Upper lobe of left lung (tissue), 6 donors: ENCODE measurements at places on chromosomes 7 and 10.

- no peak for DNase-seq
These were observed 83.5 kb downstream of the PRR15 start for GRCh38 chr7:29647020-29647654.

DNA sequence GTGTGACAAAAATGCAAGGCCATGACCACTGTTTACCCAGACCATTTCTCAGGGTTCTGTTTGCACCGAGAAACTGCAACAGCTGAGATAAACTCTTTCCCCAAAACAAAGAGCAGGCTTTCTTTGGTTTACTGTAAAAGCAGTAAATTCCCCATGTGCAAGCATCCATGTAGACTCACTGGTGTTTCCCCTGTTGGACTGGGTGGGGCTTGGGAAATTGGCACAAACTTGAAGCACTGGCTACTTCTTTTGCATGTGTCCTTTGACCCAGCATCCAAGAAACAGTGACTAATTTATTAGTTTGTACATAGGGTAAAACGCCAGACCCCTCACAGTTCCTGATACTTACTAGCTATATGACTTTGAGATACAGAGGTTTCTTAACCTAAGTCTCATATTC lies 12.3 kb downstream of the IQUB start:
- no peak for DNase-seq

DNA sequence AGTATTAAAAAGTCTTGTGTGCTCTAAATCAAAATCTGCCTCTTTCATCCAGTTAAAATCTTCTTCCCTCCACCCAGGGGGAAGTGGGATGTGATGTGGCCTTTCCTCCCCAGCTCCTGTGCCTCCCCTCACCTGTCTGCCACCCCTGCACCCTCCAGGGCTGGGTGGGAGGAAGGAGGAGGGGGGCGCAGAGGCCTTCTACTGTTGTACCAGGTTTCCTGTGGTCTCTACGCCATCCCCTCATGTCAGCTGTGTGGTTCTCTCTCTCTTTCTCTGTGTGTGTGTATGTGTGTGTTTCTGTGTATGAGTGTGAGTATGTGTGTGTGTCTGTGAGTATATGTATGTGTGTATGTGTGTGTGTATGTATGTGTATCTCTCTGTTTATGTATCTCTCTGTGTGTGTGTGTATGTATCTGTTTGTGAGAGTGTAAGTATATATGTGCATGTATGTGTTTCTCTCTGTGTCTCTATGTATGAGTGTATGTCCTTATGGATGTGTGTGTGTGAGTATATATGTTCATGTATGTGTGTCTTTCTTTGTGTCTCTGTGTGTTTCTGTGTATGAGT lies 45.5 kb upstream of the C10orf71 start:
- no peak for DNase-seq

DNA sequence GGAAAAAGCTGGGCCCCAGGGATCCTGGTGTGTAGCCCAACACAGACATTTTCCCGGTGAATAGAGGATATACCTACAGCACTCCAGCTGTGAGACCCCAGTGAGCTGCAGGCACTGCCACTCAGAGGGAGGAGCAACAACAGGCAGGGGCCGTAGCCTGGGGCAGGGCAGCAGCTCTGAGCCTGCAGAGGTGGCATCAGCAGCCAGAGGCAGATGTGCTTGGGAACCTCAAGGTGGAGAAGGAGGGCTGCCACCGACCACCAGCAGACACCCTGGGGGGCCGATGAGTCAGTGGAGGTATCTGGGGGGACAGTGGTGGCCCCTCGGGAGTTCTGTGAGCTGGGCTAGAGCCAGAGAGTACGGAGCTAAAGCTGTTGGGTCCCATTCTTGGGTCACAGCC lies 110.2 kb upstream of the GDF10 start:
- no peak for DNase-seq

DNA sequence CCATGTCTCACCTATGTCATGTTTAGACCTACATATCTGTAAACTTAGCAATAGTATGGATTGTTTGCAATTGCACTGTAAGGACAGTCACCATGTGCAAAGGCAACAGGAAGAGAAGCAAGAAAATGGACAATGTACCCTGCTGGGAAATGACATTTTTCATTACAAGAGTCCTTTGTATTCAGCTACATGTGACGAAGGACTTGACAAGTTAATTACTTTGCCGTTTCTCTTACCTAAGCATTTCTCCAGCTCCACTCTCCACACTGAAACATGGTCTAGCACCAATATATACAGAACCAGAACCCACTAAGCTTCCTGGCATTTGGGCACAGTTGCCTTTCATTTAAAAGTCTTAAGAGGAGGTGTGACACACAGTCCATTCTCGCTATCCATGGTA lies 76.6 kb upstream of the PFKP start:
- DNase-seq: no peak

DNA sequence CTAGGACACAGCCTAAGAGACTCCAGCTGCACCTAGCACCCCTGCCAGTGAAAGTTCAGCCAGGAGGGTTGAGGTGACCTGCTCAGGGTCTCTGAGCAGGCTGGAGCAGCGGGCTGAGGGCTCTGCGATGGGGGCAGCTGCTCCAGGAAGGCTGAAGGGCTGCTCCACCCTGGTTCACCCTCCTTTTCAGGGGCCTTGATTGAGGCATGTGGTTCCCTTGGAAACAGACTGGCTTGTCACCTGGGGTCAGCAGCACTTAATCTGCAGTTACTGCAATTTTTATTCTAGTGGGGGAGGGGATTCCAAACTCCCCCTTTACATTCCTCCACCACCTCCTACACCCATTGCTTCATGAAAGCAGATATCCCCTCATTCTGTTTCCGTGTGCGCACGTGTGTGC lies 85.3 kb upstream of the UNC5B start:
- DNase-seq: peak; percentile 24

DNA sequence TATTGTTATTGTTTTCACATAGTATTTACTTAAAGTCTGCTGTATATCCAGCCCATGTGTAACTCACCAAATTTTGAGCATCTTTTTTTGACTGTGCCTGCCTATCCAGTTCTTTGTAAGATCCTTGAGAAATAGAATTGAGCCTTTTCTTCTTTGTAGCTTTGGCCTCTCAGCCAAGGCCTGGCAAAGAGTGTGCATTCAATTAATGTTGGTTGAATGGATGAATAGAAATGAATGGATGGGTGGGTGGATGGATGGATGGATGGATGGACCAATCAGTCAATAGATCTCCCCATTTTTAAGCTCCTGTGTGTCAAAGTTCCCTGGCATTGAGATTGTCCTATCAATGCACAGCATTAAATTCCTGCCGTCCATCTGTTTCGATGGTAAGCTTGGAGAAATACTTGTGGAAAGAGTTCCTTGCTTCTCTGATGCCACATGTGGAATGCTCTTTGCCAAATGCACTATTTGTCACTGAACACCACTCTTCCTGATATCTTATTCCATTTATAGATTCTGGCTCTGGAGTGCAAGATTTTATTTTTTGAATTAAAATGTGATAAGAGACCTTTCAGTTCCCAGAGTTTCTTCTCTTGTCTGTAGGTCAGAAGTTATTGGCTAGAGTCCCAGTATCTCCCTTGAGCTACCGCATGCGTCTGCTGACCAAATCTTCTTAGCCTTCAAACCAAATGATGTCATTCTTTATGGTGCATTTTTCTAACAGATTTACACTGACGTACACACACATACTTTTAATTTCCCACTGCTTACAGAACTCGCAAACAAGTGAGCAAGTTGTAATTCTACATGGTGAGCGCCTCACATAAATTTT lies 20.7 kb upstream of the ADRB1 start:
- DNase-seq: no peak

DNA sequence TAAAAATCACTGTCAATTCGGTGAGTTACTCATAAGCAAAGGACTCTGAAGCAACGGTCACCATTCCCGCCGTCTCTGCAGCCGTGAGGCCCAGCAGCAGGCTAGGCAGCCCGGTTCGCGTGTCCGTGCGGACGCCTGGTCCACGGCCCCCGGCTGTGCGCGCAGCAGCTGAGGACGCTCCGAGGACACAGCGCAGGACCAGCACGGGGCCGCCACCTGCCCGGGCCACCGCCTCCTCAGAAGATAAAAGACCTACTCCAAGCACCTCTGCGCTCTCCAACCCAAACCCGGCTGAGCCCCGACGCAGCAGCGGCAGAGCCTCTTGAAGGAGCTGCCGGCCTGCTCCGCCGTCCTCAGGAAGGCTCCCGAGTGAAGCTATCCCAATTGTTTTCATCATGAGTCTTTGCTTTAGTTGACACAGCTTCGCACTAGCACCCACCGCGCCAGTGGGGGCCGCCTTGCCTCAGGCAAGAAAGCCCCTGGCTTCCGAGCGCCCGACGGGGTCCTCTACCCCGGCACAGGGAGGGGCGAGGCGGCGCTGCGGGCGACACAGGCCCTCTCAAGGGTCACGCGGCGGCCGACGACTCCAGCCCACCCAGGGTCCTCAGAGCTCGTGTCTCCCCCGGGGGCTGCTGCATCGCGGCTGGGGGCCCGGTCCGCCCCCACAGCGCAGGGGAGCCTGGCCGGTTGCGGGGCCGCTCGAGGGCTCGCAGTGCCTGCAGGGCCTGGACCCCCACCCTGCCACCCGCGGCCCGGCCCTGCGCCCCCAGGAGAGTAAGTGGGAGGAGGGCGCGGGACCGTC lies 16.9 kb upstream of the GPR146 start:
- no peak for DNase-seq

DNA sequence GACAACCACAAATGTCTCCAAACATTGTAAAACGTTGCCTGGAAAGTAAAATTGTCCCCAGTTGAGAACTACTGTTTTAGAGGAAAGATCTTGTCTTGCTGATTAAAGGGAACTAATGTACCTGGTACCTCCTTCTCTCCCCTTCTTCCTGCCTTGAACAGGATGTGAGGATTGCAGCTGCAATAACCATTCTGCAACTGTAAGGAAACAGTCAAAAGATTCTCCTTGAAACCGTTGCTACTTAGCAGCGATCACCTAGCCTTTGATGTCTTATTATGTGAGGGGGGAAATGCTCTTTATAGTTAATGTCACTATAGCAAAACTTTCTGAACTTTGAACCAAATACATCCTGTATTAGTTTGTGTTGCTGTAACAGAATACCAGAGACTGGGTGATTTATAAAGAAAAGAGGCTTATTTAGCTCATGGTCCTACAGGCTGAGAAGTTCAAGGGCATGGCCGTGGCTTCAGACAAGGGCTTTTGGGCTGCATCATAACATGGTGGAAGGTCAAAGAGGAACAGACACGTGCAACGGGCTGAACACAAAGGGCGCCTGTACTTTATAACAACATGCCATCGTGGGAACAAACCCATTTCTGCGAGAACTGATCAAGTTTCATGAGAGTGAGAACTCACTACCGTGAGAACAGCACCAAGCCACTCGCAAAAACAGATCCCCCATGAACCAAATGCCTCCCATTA lies 54.2 kb upstream of the PARD3 start:
- DNase-seq: no peak

- no peak for DNase-seq
These were observed 1496.3 kb downstream of the REEP3 start for GRCh38 chr10:65017523-65017922.

DNA sequence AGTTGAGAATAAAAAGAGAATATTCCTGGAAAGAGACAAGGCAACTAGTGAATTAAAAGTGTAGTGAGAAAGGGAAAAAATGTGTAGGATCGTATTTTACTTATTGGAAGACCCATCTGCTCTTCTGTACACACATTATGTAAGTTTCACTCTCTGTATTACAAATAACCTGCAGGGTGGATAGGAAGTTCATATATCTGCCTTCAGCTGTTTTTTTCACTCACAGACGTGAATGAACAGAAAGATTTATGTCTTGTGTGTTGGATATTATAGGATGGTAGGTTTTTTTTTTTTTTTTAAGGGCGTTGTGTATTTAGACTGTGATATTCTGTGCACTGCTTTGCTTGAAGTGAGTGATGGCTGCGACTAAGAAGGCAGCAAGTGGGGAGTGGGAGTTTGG lies 266.5 kb downstream of the AUTS2 start:
- no peak for DNase-seq

GRCh38 chr7:101686030-101686429 lies 56.9 kb upstream of the MYL10 start:
- no peak for DNase-seq

- DNase-seq: no peak
These were observed 161.0 kb downstream of the DOCK4 start for GRCh38 chr7:112045222-112045621.

- DNase-seq: no peak
These were observed 70.5 kb upstream of the DNAJB6 start for GRCh38 chr7:157266272-157266671.

DNA sequence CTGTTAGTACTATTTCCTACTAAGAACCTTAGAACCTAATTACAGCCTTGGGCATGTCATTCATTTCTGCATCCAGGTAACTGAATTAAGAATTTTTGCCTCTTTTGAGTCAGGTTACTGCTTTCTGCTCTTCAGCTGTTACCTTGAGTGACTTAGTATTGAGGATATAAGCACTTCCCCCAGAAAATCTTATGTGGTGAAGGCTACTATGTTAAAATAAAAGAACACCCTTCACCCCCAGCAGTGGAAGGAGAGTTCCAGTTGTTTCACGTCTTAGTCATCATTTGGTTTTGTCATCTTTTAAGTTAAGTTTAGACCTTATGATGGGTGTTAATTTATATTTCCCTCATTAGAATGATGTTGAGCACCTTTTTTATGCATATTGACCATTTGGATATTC lies 82.8 kb downstream of the GLCCI1 start:
- no peak for DNase-seq

DNA sequence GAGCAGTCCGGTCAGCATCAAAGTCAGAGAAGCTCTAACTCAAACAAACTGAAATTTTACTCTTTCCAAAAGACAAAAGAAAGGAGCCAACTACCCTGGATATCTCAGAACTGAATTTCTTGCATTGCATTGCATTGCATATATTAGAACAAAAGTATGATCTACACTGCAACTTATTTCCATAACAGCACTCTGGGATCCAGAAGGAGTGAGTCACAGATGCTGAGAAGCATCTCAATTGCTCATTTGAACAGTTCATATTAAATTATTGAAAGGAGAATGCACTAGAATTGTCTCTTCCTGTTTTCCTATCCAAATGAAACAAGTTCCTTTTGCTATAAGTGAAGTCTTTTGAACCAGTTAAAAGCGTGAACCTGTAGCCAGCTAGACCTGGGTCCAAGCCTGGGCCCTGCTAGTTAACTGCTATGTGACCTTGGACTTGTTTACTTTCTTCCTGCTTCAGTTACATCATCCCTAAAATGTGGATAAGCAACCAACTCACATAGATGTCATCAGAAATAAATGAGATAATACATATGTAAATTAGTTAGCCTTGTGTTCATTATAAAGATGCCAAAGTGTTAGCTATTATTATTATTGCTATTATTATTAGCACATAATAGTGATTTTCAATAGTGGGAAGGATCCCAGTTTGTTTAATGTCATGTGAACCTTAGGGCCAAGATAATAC lies 184.1 kb downstream of the CREB5 start:
- no peak for DNase-seq

GRCh38 chr10:43215758-43216455 lies 51.0 kb downstream of the RASGEF1A start:
- no peak for DNase-seq

GRCh38 chr10:116555880-116556279 lies 10.1 kb downstream of the PNLIP start:
- DNase-seq: no peak
